ENCODE measurements at places on chromosomes 2 and 18.

GRCh38 chr2:168060986-168061750 is 186.2 kb downstream of the STK39 start:
- no peak for DNase-seq

DNA sequence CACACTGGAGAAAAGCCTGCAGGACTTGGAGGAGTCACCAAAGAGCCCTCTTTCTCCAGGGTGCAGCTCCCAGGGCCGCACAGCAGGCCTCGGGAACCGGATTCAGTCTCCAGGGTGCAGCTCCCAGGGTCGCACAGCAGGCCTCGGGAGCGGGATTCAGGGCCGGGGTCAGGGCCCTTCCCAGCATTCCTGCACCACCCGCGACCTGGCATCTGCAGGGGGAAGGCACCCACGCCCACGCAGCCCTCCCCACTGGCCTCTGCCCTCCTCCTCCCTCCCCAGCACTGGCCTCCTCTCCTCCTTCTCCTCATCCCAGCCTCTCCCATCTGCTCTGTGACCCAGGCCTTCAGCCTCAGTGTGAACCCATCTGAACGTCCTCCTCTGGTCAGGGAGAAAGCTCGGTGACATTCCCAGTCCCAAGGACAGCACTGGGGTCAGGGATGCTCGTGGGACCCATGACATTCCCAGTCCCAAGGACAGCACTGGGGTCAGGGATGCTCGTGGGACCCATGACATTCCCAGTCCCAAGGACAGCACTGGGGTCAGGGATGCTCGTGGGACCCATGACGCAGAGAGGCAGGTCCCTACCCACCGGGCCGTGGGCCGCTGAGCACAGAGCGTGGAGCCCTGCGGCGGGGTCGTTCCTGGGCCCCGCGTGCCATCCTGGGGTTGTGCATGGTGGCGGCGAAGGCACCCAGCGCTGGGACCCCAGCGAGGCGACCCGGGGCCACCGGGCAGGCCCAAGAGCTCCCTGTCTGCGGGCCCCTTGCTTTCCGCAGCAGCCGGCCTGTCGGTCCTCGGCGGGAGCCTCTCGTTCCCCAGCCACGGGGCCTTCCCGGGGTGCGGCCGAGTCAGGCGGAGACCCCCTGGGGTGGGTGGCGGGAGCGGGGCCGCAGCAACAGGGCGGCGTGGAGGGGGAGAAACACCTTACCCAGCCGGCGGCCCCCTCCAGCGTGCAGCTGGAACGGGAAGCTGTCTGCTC is 550.2 kb upstream of the SALL3 start:
- DNase-seq: no peak

DNA sequence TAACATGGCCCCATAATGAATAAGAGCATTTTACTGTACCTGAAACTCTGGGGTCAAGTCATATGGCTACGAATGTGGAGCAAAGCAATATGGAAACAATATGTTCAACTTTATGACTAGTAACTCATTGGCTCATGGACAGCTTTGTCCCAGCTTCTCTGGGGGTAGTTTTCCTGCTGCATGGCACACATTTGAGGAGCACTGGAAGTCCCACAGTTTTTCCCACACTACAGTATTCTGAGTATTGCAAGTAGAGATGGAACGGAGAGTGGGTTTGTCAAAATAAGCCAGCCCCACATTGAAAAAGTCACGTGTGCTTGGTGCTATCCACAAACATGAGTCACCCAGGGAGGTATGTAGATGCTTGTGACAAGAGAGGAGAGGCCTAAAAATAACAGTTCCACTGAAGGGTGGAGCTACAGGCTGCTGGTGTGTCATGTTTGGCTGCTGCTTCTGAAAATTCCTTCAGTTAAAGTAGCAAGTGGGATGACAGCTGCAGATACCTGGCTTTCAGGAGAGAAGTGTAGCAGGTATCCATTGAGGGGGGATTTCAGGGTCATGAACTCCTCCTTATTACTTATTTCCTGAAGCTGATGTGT is 48.2 kb upstream of the CTAGE1 start:
- no peak for DNase-seq

- peak; percentile 79 for DNase-seq
These were observed 3.1 kb upstream of the GMPPA start for GRCh38 chr2:219495531-219496122.

GRCh38 chr2:176079831-176080539 is 3.8 kb downstream of the EVX2 start:
- peak; percentile 90 for DNase-seq

DNA sequence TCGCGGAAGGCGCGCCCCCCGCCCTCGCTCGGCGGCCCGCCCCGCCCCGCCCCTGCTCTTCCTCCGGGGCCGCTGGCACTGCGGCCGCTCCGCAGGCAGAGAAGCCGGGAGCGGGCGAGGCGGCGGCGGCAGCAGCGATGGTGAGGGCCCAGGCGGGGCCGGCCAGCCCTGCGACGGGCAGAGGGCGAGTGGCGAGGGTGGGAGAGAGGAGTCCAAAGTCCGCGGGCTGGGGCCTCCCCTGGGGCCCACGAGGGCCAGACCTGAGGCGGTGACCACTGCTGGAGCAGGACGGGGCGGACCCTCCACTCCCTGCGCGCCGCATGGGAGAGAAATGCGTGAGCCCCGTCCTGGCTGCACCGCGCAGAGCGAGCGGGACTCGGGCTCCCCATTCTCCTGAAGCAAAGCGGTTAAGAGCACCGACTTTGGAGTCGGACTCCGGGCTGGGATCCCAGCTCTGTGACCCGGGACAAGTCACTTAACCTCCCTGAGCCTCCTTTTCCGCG is at the start of gene VAMP5:
Gene VAMP5, plus strand, starts transcription at position 78 of the 503 bp plus-strand sequence. Its CDS starts 60 bp downstream, at position 138.
- peak; percentile 37 for DNase-seq

DNA sequence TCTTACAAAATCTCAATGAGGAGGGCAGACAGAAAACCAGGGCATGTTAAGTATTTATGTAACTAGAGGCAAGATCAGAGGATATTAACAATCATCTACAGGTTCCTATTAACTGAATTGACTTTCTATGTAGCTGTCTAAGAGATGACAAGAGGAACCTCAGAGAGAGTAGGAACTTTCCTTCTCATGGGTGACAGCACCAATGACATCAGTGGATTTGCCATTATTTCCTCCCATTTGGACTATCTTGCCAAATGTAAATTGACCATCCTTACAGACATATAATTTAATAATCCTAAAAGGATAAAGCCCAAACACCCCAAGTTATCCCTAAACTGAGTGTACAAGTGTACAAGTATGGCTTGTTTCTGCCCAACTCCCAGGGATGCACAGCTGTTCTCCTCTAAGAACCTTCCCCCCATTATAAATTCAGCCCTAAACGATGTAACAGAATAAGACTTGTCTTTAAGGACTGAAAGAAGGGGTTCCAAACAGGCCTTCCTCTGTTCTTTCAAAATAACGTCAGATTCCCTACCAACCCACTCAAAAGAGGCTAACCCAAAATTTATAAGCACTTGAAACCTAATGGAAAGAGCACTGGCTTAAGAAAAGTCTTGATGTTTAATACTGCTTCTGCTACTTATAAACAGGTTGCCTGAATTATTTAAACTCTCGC is 73.4 kb upstream of the CHAC2 start:
- DNase-seq: no peak

- peak; percentile 75 for DNase-seq
These were observed 2.4 kb upstream of the HOXD12 start for GRCh38 chr2:176096986-176097819.

GRCh38 chr2:128316777-128317180 is 1.9 kb downstream of the HS6ST1 start:
- peak; percentile 3 for DNase-seq

DNA sequence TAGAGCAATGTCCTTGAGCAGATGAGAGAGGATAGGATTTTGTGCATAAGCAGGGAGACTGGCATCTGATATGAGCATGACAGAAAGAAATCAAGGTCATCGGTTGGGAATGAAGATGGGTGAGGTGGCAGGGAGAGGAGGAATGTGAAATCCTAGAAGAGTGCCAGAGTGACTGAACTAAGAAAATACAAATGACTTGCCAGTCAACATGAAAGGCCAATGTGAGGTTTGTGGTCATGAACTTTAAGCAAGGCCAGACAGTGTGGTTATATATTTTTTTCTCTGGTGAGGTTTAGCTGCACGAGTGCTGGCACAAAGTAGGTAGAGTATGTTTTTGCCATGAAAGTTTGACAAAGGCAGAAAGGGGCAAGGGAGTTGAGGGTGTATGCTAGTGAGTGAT is 21.2 kb downstream of the QPCT start:
- no peak for DNase-seq

- DNase-seq: no peak
These were observed 299.1 kb downstream of the PAX3 start for GRCh38 chr2:221999717-222000116.

GRCh38 chr18:24208270-24209035 is 69.6 kb downstream of the CABYR start:
- no peak for DNase-seq

GRCh38 chr2:37523814-37524362 is 147.6 kb downstream of the CDC42EP3 start:
- no peak for DNase-seq

- no peak for DNase-seq
These were observed 1113.1 kb upstream of the NRXN1 start for GRCh38 chr2:52145005-52145404.

DNA sequence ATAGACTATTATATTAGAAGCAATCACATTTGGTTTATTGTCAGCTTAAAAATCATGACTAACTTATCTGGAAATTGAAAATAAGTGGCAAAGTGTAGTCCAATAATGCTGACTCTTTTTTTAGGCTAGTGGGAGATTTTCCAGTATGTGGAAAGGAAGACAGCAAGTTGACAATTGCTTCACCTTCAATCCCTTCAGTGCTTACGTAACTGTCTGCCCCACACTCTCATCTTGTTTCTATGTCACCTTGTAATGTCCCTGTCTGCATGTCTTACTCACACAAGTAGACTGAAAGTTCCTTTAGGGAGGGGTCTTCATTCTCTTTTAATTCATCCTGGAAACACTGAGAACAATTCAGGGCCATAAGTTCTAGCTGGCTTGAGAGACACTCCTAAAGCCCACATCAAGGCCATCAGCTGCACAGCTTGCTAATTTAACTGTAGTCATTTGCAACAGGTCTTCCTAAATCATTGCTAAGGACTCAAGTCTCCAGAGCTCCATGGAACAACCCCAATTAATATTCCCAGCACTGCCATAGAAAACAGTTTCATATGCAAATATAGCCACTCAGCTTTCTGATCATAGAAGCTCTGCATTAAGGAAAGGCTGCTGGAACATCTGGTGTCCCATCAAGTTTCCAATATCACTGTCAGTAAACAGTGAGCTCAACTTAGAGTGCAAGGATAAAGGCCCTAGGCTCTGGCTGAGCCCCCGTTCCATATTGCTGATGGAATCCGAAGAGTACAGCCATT is 230.5 kb downstream of the ETAA1 start:
- DNase-seq: no peak

GRCh38 chr18:48072428-48073204 is 142.2 kb upstream of the SMAD2 start:
- DNase-seq: peak; percentile 19

GRCh38 chr2:238861766-238862315 is 14.0 kb downstream of the TWIST2 start:
- DNase-seq: no peak

GRCh38 chr2:103781313-103781712 is 1019.5 kb downstream of the TMEM182 start:
- DNase-seq: no peak

- DNase-seq: no peak
These were observed 577 bp downstream of the MOGAT1 start for GRCh38 chr2:222672068-222672401.

DNA sequence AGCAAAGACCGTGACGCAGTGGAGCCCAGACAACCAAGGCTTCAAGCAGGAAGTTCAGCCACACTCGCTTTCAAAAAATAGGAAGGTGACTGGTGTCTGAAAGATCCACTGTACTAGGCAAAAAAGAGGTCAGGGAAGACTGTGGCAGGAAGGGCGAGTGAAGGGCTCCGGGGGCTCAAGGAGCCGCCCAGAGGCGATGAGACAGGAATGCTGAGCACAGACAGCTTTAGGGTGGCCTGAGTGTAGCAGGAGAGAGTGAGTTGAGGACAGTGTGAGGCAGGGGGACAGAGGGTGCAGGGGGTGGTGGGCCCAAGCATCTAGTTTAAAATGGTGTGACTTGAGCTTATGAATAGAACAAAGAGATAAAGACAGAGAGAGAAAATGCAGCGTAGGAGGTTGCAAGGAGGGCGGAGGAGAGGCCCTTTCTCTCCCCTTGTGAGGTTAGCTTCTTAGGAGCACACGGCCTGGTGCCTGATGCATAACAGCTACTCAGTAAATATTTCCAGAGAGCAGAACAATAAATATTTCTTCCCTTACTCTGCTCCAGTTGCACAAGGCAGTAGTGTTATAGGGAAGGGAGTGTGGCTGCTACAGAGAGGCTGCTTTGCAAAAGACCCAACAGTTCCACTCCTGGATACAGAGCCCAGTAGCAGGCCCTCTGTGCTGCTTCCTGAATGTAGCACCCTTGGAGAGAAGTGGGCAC is 789.7 kb upstream of the RAB6C start:
- DNase-seq: no peak

GRCh38 chr2:167626301-167626700 is 621.1 kb downstream of the STK39 start:
- no peak for DNase-seq

GRCh38 chr2:100041946-100042345 is 100.4 kb downstream of the AFF3 start:
- DNase-seq: no peak

GRCh38 chr18:4058179-4058578 is 396.9 kb downstream of the DLGAP1 start:
- DNase-seq: no peak

GRCh38 chr2:209753020-209753419 is 18.6 kb upstream of the UNC80 start:
- no peak for DNase-seq

DNA sequence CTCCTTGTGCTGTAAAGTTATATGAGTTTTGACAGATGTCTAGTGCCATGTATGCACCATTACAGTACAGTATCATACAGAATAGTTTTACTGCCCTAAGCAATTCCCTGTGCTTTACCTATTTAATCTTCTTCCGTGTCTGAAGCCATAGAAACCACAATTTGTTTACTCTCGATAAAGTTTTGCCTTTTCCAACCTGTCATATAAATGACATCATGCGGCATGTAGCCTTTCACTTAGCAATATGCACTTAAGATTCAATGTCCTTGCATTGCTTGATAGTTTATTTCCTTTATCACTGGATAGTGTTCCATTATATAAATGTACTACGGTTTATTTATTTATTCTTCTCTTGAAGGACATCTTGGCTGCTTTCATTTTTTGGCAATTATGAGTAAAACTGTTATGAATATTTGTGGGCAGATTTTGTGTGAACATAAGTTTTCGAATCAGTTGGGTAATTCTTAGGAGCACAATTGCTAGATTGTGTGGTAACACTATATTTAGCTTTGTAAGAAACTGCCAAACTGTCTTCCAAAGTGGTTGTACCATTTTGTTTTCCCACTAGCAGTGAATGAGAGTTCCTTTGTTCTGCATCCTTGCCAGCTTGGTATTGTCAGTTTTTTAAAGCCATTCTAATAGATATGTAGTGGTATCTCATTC is 136.8 kb upstream of the MAP3K20 start:
- DNase-seq: no peak

GRCh38 chr2:225056330-225057073 is 14.2 kb upstream of the DOCK10 start:
- DNase-seq: no peak

DNA sequence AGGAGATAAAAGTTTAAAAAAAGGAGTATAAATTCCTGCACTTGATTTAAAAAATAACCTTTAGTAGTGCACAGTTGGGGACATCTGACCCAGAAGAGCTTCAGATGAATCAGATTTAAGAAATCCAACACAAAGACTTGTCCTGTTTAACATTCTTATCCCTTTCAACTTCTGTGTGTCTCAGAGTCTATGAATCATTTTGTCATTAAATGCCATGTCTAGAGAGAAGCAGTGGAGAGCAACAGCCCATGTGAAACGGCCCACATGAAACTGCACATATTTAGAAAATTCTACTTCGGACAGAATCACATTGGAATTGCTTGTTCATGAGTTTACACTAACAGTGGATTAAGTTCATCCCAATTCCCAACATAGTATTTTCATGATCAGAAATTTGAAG is 278.6 kb downstream of the SLC8A1 start:
- DNase-seq: no peak

Measured in endothelial cell (in vitro differentiated cells).